Sigmoid colon (tissue), 7 donors: ENCODE measurements at places on chromosomes 2 and 18. TPM values are rescaled to one million over a fixed set of nuclear protein-coding genes. Genes with fewer than 3 reads are reported as not detected.

The DUSP19 gene
- 7.2 TPM for total RNA-seq

- no peak for DNase-seq
Measured at GRCh38 chr2:134934641-134935040, 16.0 kb downstream of the CCNT2 start.

DNA sequence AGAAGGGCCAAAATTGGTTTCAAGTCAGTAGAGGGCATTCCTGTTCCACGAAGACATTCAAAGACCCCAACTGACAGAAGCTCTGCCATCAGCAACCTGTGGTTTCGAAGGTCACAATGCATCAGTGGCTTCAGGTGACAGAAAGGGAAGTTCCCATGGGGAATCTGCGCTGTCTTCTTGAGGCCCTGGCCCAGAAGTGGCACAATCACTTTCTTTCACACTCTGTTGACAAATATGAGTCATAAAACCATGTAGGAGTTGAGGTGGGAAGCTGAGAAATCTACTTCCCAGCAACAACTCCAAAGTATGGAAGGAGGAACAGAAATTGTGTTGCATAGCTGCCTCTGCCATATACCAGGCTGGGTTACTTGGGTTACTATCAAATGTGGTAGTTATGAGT, 621.1 kb upstream of the FANCL start:
- DNase-seq = no peak

The POTEC gene
- total RNA-seq = not detected

GRCh38 chr2:67486041-67486796, 89.1 kb downstream of the ETAA1 start:
- no peak for DNase-seq

DNA sequence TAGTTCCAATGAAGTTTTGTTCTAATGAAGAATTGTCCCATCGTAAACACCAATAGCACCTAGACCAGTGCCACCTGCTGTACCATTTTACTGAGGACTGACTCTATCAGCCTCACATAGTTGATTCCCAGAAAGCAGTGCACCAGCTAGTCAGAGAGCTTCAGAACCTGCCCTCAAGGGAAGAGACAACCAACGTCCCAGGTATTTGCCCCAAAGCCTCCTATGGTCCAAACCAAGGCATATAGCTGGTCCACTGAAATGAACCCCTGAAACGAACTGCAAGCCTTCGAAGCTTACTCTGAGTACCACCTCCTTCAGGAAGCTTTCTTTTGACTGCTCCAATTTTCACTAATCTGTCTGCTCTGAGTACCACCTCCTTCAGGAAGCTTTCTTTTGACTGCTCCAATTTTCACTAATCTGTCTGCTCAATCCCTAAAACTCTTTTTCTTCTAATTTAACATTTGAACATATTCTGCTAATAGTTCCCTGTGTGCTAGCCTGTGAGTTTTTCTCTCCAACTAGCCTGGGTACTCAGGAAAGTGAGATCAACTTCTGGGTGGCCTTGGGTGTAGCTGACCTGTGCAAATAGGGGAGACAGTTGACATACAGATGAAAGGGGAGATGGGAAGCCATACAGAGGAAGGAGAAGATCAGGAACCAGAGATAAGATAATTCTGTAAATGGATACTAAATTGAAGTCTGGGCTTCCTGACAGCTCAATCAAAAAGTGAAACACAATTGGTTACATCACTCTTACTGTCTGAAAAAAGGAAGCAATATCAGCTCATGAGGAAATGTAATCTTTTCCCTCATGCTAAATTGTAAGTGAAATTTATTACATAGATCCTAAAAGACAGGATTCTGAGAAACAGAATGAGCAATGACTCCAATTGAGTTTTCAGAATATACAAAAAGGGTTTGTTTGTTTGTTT, 33.5 kb upstream of the EML4 start:
- DNase-seq = no peak

- no peak for DNase-seq
Measured at GRCh38 chr2:140648393-140648792, 1482.4 kb downstream of the LRP1B start.

DNA sequence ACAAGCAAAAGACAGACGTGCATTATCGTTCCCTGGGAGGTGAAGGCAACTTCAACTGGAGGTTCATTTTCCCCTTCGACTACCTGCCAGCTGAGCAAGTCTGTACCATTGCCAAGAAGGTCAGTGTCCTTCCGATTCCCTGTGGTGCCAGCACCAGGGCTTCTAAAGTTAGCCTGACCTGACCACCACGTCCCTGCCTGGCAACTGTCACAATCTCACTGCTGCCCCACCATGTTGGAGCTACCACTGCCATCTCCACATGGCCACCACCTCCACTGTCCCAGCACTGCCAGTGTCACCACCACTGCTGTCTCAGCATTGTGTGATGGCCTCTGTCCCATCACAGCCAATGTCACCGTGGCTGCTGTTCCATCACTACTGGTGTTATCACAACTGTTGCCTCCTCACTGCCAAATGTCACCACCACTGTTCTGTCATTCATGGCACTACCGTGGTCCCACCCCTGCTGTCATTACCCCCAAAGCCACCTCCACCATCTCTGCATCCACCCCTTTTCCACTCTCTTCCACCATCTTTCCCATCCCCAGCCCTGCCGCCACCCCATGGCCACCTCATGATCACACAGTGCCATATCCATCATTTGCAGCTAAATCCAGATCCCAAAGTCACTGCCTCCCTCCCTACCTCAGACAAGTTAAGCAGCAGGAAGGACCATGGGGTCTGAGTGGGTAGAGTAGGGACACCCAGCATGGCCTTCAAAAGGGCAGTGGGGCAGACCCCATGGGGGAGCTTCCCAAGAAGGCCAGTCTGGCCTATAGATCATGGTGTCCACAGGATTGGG, 216.5 kb downstream of the DYSF start:
- peak; percentile 52 for DNase-seq

- no peak for DNase-seq
Measured at GRCh38 chr2:135555311-135555710, 24.0 kb downstream of the R3HDM1 start.

The COL5A2 gene
- total RNA-seq = 164 TPM

The EFHD1 gene
- total RNA-seq = 8.7 TPM

The ANO7 gene
- total RNA-seq = not detected

DNA sequence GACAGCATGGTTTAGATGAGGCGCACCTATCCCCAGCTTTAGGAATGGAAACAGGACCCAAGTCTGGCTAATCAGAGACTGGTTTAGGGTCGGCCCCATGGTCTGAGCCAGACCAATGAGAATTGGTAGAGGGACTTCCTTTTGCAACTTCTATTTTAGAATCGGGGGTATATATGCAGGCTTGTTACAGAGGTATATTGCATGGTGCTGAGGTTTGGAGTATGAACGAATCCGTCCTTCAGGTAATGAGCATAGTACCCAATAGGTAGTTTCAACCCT, 1.5 kb upstream of the BOLA3 start:
- no peak for DNase-seq

GRCh38 chr18:41134426-41134825, 820.6 kb upstream of the PIK3C3 start:
- DNase-seq = no peak

DNA sequence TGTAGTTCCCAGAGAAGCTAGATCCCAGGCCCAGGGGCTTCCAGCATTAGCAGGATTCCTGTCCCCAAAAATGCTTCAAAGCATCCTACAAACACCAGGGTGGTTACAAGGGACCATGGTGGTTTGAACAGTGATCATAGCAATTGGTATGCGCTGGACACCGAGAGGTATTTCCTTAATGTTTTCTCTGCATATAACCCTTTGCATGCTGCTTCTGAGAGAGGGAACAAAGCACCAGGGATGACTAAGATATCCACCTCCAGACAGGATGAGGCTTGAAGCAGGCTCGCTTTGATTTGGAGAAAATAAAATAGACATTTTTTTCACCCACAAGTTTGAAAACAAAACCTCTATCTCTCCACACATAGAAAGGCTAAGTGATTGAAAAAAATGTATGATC, 50.5 kb upstream of the TSPYL6 start:
- DNase-seq = no peak

DNA sequence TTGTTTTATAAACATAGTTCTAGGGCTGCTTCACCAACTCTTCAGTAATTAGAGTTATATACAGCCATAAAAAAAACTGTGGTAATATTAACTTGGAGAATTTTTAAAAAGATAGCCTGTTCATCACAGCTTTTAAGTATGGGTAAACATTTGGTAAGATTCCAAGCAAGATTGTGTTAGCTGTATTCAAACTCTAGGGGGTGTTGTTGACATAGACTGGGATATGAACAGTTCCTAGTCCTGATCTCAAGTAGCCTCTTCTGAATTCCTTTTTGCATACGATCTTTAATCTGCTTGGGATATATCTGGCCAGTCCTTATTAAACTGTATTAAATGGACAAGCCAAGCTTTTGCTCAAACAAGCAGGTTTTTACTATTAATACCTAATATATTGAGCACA, 13.4 kb downstream of the NOP58 start:
- DNase-seq = no peak

The GCG gene
- total RNA-seq = not detected

DNA sequence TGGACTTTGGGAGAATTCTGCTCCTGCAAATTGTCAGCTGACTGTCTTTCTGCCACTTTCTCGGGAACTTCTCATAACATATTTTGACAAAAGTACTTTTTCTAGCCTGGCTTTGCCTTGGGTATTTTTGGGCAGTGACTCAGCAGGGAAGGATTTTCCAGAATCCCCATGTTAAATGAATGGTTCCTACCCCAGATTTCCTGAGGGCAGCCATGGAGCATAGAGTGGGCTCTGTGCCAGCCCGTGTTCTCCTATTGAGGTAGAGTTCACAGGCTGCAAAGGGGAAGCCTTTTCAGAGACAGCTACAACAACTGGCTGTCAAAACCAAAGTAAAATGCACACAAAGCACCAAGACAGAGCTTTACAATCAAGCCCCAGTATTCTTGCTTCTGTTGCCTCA, 59.8 kb downstream of the BMP10 start:
- DNase-seq = no peak

DNA sequence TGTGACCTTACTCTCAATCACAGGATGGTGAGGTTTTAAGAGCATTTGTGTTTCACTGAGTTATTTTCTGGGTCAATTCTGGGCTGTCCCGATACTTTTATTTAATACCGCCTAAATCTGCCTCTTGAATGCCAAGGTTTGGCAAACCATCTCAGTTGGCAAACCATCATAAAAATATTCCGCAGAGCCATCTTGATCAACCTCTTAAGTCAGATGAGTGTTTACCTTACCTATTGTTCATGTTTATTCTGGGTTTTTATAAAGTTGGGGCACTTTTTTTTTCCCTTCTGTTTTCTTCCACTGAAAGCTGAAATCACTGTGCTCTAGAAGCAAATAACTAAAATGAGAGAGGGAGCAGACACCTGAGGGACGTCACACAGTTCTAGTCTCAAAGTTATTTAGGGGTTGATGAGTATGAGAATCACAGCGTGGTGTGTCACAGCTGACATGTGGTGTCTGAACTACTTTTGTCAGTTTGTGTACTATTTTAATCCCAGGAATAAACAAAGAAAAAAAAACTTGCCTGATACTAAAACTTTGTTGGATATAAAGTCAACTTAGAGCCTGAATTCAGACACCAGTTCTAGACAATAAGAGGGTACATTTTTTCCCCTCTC, 48.6 kb downstream of the ETAA1 start:
- no peak for DNase-seq

The ABCB11 gene
- total RNA-seq = not detected

DNA sequence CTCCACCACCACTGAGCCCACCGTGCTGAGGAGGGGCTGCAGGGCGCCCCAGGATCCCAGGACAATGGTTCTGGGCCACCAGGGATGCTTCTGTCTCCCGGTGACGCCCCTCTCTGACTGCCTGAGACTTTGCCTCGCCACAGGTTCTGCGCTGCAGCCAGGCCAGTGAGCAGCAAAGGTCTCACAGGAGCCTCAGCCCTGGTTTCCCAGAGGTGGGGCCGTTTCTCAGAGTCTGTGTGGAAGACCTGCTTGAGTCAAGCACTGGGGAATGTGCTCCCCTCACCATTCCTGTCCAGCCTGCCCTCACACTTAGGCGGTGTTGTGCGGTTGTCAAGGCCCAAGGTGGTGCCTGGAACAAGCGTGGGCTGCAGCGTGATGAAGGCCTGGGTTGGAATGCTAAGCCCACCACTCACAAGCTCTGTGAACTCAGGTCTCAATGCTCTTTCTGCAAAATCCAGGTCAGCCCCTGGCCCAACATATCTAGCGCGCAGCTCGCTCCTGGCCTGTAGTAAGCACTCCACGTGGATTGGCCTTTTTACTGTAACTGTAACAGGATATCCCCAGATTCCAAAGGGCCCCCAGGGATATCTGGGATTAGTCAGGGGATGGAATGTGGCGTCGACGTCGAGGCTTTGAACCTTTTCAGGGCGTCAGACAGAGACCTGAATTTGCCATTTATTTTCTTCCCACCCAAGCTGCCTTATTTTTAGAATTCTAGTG, 47.6 kb downstream of the PLB1 start:
- DNase-seq = peak; percentile 41

GRCh38 chr2:239399433-239399920, 1.3 kb downstream of the HDAC4 start:
- peak; percentile 78 for DNase-seq

The UGT1A4 gene
- total RNA-seq = not detected

DNA sequence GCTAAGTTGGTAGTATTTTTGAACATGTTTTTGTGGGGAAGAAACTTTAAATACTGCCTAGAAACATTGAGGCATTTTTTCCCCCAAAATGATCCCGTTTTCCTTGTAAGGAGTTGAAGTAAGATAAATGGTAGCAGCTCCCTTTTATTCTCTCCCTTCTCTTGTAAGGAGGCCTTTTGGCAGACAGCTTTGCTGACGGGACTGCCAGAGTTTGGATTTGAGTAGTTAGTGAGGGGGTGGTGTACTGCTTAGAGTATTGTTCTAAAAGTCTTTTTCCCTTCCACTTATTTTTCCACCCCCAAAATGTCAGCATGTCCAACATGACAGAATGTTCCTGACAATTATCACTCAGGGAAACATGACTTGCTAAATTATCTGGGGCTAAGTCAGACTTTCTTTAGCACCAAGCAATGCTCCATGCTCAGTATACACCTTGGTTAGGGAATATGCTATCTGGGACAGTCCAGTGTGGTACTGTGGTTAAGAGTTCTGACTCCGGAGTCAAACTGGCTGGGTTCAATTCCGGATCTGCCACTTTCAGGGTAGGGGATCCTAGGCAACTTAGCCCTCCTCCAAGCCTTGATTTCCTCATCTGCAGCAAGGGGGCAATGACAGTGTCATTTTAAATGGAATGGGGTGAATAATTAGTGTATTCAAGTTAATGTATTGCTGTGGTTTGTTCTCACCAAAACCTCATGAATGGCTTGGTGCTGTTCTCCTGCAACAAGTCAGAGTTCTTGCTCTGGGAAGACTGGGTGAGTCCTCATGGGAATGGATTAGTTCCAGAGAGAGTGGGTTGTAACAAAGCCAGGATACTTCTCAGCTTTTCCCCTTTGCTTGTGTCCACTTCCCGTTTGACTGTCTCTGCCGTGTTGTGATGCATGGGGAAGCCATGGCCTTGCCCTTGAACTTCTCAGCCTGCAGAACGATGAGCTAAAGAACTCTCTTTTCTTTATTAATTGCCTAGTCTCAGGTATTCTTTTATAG, 116.2 kb downstream of the TANC1 start:
- no peak for DNase-seq

- DNase-seq = no peak
Measured at GRCh38 chr2:168794968-168795367, 7.5 kb upstream of the NOSTRIN start.

The COBLL1 gene
- total RNA-seq = 17.6 TPM

- peak; percentile 28 for DNase-seq
Measured at GRCh38 chr2:241835611-241836010, 23.1 kb downstream of the PDCD1 start.
